Fibroblast of skin of left biceps (primary cell): ENCODE measurements at places on chromosomes 12 and 14.

DNA sequence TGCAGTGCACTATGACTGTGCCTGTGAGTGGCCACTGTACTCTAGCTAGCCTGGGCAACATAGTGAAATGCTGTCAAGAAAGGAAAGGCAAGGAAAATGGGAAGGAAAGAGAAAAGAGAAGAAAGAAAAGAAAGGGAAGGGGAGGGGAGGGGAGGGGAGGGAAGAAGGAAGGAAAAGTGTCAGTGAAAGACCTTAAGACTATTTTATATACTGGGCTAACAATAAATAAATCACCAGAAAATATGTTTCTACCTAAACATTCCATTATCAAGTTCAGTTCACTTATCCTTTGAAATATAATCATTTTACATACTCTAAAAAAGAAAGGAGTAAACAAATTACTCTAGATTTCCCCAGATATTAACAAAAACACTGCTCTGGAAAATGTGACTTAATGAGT is 22.1 kb downstream of the COCH start:
- no peak for DNase-seq

GRCh38 chr14:38108681-38109080 is 99.0 kb upstream of the SSTR1 start:
- DNase-seq: peak; percentile 65

DNA sequence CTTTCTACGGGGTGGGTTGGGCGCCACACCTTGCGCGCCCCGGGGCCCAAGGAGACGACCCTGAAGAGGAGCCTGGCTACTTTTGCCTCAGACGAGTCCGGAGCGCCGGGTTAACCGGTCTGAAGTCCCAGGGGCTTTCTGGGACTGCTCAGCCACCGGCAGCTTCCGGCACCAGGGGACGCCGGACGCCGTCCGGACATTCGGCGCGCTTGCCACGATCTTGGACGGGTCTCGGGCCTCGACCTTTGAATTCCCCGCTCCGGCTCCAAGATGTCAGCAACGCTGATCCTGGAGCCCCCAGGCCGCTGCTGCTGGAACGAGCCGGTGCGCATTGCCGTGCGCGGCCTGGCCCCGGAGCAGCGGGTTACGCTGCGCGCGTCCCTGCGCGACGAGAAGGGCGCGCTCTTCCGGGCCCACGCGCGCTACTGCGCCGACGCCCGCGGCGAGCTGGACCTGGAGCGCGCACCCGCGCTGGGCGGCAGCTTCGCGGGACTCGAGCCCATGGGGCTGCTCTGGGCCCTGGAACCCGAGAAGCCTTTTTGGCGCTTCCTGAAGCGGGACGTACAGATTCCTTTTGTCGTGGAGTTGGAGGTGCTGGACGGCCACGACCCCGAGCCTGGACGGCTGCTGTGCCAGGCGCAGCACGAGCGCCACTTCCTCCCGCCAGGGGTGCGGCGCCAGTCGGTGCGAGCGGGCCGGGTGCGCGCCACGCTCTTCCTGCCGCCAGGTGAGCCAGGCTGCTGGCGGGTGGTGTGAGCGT is at the start of gene ACOT4:
ACOT4 (plus strand) TSS at position 184 of the 760 bp plus-strand sequence; CDS start at position 271, 87 bp downstream.
- no peak for DNase-seq

GRCh38 chr12:80195074-80195726 is 95.9 kb downstream of the OTOGL start:
- DNase-seq: no peak

DNA sequence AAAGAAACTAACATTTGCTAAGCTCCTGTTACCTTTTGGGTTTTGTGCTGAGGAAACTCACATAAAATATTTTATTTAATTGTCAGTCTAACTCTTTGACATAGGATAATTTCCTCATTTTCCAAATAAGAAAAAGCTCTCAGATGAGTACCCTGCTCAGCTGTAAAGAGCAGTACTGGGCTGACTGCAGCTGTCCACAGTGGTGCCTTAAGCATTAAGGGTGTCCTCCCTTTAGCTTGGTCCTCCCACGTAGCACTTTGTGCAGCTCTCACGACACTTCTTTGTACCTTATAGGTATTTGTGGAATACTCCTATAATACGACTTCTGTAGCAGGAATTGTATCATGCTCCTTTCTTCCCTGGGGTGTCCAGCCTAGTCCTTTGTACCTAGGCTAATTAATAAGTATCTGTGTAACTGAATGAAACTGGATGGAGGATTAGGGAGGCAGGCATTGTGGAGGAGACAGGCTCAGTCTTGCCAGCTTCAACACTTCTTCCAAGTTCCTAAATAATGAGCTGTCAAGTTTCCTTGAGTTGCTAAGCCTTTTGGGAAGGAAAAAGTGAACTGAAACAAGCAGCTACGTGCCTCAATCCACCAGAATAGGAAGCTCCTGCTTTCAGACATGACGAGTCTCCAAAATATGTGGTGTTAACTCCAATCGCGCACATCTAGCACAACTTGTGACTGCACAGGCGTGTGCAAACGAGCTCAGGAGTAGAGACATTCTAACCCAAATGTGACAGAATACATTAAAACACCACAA is 123.0 kb downstream of the SLC38A4 start:
- DNase-seq: no peak
